ENCODE measurements at places on chromosomes 6 and 20.

DNA sequence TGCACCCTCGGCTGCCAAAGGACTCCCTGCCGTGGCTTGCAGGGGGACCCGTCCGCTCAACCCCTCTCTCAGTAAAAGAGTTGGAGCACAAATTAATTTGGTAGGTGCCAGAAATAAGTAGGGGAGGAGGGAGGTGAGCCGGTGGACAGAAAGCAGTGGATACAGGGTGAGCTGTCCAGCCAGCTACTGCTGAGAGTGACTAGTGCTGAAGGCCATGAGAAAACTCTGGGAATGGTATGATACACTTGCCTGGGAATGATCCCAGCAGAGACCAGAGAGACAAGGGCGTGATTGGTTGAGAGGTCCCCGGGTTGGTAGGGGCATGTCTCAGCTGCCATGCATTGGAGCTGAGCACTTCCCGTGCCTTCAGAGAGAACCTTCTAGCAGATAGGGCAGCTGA, 15.7 kb downstream of the FOXQ1 start:
- no peak for DNase-seq

DNA sequence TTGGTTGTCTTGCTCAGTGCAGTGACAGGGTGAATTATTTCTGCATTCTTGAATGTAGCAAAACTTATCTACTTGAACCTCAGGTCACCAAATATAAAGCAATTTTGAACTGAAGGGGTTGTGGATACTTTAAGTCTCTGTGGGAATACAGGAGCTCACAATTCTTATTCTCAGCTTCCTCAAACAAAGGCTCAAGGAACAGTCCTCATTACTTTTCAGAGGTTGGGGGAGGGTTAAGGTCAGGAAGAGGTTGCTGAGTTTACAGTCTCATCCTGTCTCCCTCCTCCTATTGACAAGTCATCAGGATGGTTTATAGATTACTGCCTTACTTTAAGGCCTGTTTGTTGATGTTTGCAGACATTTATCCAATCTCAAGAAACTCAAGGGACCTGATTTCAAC, 143.6 kb upstream of the SPACA1 start:
- DNase-seq: no peak

GRCh38 chr20:4344670-4345069, 329.3 kb upstream of the RNF24 start:
- DNase-seq: no peak

- no peak for DNase-seq
These were observed 42.6 kb downstream of the GRM4 start for GRCh38 chr6:34103321-34103720.

DNA sequence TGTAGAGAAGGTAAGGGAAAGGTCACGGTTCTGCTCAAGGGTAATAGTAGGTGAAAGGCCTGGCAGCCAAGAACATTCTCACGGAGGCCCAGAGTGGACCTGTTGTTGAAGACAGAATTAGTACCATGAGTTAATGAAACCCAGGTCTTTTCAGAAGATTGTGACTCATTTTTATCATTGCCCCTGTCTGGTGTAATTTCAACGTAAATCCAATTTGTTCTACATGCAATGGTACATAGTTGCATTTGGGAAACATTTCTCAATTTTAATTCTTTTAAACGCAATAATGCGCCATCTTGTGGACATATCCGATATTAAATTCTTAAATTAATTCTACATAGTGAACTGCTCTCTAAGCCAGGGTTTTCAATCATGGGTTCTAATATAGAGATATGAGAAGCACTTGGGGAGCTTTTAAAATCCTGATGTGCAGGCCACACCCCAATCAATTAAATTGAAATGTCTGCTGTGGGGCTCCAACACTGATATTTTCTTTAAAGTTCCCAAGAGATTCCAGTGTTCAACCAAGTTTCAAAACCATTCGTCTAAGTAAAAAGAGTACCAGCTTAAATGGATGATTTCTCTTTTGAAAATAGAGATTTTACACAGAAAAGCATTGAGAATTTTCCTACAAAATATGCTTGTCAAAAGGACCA, 257.4 kb downstream of the PLCB1 start:
- peak; percentile 36 for DNase-seq

- DNase-seq: no peak
These were observed 218.5 kb downstream of the ARHGAP18 start for GRCh38 chr6:129491436-129491835.

- DNase-seq: peak; percentile 91
These were observed 29.2 kb downstream of the TFEB start for GRCh38 chr6:41705996-41706835.

DNA sequence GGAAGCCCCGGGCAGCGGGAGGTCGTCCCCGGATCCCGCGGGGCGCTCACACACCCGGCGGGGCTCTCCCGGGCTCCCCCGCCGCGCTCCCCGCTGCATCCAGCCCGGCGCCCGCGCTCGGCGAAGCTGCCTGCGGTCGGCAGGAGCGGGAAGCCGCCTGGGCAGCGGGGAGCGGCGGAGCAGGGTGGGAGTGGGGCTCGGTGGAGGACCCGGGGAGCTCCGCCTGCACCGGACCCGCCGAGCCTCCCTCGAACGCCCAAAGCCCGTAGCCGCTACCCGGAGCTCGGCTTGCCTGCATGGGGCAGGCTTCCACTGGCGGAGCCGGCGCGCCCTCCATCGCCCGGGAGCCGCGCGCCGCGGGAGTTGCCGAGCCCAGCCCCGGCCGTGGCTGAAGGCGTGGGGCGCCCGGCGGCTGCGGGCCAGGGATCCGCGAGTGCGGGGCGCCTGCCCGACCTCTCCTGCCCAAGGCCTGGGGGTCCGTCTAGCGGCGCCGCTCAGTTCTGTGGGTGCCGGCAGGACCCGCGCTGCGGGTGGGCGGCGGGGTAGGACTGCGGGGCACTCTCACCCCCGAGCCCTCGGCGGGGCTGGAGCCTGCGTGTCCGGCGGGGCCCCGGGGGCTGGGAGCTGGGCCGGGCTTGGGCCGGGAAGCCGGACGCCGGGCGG, 671 bp downstream of the CDH4 start:
- DNase-seq: peak; percentile 86

All from GM03348 (cell line).